ENCODE measurements at places on chromosomes 6 and 20.

DNA sequence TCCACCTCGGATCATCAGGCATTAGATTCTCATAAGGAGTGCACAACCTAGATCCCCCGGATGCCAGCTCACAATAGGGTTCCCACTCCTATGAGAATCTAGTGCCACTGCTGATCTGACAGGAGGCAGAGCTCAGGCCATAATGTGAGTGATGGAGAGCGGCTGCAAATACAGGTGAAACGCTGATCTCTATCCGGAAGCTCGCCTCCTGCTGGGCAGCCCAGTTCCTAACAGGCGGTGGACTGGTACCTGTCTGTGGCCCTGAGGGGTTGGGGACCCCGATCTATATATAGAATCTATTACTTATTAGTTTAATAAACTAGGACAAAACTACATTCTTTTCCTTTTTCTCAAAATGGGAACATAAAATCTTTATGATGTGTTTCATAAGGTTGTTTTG is 741.9 kb downstream of the RFPL4B start:
- no peak for DNase-seq

GRCh38 chr20:37880726-37881591 is 22.0 kb upstream of the VSTM2L start:
- peak; percentile 27 for DNase-seq

- no peak for DNase-seq
These were observed 927 bp downstream of the IL20RA start for GRCh38 chr6:137043710-137044365.

DNA sequence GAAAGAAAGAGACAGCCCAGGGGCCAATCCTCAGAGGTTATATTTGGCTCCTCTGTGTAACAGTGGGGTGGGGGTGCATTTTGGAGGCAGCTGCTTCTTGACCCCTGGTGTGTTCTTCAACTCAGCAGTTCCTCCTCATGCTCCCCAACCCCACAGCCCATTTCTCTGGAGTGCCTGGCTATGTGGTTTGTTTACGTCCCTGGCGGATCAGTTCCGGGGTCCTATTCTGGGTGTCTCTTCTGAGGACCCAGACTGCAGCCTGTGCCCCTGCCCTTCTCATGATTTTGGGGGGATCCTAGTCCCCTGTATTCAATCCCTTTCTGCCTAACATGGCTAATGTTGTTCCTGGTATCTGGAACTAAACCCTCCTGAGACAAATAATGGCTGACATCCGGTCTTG is 70.5 kb upstream of the SULF2 start:
- no peak for DNase-seq

DNA sequence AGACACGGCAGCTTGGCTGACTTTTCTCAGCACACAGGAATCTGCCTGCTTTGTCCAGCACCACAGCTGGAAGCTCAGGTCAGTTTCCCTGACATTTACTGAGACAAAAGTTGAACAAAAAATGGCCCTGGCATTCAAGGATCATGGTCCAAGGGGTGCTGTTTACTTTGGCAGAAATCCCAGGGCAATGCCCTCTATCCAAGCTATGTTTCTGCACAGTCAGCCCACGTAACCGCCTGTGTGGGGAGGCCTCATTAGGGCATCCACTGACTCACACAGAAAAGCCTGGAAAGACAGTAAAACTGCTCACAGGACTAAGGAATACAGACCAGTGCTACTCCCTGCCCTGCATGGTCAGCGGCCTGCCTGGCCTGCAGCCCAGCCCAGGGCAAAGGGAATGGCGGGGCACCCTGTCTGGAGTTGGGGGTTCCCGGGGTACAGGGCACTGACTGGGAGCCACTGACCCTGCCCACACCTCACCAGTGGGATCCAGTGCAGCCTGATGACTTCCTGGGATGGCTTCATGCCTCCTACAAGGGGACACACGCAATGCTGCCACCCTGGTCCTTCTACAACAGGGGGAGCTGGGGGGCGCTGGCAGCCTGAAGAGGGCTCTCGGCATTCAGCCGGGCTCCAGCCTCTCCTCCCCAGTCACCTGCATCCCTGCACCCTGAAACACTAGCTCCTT is 77.1 kb downstream of the NINL start:
- DNase-seq, result no peak

DNA sequence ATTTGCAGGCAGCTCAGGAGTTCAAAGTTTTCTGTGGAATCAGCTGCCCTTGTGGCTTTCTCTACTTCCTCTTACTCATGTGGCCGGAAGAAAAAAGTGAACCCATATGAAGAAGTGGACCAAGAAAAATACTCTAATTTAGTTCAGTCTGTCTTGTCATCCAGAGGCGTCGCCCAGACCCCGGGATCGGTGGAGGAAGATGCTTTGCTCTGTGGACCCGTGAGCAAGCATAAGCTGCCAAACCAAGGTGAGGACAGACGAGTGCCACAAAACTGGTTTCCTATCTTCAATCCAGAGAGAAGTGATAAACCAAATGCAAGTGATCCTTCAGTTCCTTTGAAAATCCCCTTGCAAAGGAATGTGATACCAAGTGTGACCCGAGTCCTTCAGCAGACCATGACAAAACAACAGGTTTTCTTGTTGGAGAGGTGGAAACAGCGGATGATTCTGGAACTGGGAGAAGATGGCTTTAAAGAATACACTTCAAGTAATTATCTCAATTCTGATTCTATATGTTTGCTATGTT is 1.1 kb downstream of the MGME1 start:
- peak; percentile 65 for DNase-seq

DNA sequence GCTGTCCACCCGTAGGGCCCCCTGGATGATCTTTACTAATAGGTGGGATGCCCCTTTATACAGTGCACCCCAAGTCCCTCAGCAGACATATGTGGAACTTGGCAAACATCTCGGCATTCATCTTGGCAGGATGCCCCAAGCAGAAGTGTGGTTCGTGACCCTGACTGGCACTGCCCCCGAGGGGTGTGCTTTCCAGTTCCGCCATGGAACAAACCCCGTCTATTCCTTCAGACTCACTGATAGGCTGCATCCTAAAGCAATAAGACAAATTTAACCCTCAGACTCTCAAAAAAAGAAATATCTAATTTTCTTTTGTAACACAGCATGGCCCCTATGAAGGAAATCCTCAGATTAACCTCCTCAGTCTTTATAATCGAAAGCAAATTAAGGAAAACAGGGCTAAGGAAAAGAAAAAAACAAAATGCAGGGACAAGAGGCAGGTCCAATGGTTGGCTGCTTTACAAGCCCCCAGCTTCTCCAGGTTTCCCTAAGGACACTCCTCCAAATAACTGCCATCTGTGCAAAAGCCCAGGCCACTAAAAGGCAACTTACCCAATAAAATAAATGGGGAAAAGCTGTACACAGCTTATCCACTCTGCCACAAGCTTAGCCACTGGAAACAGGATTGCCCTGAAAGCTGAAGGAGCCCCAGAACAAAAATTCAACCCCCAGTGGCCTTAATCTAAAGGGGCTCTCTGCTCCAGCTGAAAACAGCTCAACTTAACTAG is 30.5 kb upstream of the RIPK1 start:
- no peak for DNase-seq

GRCh38 chr6:122620902-122621301 is 10.7 kb downstream of the PKIB start:
- DNase-seq, result no peak

DNA sequence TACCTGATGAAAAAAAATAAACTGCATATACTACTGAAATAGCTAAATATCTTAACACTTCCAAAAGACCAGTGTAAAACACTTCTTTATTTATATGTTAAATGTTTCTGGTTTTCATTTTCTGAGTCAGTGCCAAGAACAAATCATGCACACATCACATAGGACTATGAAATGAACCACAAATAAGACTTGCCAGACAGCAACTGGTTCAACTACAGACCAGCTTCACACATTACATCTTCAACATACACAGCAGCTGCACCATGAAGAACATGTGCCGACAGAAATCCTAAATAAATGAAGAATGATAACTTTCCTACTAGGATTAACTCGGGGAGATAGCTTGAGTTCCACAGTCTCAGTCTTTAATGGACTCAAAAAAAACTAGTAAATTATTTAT is 168.3 kb upstream of the STXBP5 start:
- DNase-seq, result no peak

Data from CMK (cell line).